ENCODE measurements at places on chromosomes 11 and 22.

- DNase-seq = no peak
These were observed 19.2 kb downstream of the PIM3 start for GRCh38 chr22:49979587-49980264.

DNA sequence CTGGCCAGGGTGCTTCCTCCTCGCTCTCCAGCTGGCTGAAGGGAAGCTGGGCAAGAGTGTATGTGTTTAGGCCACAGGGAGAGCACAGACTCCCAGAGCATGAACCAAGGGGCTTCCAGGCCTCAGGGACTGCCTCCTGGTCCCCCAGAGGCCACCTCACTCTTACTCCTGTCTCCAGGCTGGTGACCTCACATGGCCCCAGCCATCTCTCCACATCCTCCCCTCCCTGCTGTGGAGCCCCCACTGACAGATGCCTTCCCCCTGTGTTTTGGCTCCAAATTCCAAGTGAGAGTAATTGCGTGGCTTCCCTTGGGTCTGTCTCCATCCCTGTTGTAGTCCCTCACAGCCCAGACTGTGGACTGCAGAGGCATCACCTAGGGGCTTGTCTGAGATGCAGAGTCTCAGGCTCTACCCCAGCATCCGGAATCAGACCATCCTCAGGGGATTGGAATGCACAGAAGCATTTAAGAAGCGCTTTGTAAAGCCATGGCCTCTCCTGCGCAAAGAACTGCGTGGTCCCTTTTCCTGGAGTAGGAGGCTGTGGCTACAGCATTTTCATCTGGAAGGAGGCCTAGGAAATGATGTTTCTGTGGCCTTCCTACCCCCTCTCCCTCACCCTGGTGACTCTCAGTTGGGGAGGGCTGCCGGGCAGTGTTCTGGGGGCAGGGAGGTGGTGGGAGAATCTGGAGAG lies 91.1 kb downstream of the ATXN10 start:
- DNase-seq = no peak

DNA sequence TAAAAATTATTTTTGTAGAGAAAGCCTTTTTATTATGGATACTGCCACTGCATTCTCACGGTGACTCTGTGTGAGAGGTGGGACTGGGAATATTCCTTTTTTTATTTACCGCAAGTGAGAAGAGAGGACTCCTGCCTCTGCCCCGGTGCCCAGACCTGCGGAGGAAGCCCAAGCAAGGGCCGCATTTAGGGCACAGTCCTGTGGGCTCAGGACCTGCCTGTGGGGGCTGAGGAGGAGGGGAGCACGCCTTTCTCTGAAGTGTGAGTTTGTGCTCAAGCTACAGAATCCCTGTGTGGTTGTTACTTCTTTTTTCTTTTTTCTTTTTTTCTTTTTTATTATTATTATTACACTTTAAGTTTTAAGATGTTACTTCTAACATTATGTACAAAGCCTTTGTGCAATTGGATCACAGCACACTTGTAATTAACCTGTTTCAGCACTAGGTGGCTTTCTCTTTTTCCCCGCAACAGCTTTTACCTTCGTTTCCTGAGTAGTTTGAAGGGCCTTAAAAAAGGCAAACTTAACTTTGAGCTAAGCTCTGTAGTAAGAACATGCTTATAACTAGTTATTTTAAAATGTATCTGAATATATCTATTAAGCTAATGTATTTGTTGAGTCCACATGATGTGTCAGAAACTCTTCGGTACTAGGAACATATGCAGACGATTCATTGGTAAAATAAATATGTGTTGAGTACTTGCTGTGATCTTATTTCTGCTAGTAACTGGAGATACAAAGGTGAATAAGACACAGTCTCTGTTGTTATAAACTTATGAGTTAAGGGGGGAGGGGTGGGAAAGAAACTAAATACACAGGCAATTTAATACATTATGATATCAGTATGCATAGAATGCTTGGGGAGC lies 18.3 kb downstream of the AMOTL1 start:
- no peak for DNase-seq

- DNase-seq = no peak
These were observed 700.8 kb downstream of the TBC1D22A start for GRCh38 chr22:47463220-47463619.

- DNase-seq = no peak
These were observed 25.0 kb downstream of the FCHSD2 start for GRCh38 chr11:73117071-73117470.

GRCh38 chr11:11659567-11660362 lies 38.0 kb upstream of the GALNT18 start:
- DNase-seq = no peak

- no peak for DNase-seq
These were observed 7.7 kb downstream of the KCTD21 start for GRCh38 chr11:78180751-78181150.

GRCh38 chr11:69380921-69381581 lies 87.1 kb downstream of the MYEOV start:
- no peak for DNase-seq

GRCh38 chr11:125938418-125938817 lies 7.4 kb upstream of the VSIG10L2 start:
- DNase-seq = no peak

Measured in effector memory CD4-positive, alpha-beta T cell (primary cell).